Activated naive CD8-positive, alpha-beta T cell treated with anti-CD3 and anti-CD28 coated beads, Interleukin-2, amount 10 ng/mL, durations not matched to agents 7 days and 5 days (primary cell): ENCODE measurements at places on chromosomes 5 and 9.
A peak's percentile ranks its signal among the peaks of the same experiment; 100 is the strongest.

DNA sequence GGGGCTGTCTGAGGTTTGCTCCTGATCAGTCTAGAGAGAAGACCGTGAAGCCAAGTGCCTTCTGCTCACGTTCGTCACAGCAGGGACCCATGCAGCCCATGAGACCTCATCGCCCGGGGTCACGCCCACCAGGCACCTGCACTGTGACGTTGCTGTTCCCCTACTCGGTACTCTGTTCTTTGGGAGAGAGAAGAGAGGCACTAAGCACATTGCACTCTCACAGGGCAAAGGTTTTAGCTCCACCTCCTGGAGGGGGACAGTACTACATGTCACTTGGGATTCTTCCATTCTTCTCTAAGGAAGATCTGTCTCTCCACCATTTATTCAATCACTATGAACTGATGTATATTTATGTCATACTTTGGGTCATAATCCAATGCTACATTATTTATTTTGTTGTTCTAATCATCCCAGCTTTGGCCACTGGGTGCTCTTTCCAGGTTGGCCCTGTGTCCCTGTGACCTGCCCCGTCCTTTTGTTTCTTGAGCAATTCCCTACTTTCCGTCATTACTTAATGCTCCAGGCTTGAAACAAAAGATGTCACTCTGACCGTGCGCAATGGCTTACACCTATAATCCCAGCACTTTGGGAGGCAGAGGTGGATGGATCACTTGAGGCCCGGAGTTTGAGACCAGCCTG is 31.4 kb upstream of the BRD3 start:
- peak; percentile 44 for DNase-seq

- DNase-seq, result no peak
These were observed 42.9 kb upstream of the SUB1 start for GRCh38 chr5:32542216-32543059.

DNA sequence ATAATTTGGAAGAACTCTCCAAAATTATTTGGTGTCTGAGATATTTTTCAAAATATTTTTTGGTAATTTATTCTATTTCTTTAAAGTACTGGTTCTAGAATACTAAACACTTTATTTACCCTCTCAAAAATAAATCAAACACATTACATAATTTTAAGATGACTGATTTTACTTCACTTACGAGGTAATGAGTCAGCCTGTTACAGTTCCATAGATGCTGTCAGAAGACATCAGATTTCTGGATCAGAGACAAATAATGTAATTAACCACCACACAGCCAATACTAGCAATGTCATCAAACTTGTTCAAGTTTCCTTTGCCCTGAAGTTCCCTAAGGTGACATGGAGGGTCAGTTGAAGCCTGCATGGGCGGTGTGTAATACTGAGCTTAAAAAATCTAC is 106.1 kb upstream of the CDH9 start:
- DNase-seq, result no peak

GRCh38 chr5:594226-594860 is 17.8 kb upstream of the CEP72 start:
- no peak for DNase-seq

DNA sequence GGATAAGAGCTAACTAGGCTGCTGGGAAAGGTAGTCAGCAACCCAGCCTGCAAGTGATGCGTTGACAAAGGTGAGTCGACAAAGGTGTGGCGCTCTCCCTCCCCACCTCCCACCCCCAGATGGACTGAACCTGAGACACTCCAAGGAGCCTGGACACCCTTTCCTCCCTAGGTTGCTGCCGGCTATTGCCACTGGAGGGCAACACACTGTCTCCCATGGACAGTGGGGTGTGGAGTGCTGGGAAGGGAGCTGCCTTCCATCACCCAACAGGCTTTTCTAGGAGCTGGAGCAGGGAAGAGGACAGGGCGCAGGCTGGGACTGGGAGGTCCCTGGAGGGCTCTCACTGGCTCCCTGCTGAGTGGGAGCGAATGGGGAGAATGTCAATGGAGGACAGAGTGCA is 75.4 kb upstream of the ARAP3 start:
- DNase-seq, result no peak
